Cardiac fibroblast (primary cell): ENCODE measurements at places on chromosomes 6 and 20.

GRCh38 chr6:132482581-132482980, 30.3 kb downstream of the STX7 start:
- DNase-seq: no peak

GRCh38 chr6:71979911-71980310, 93.6 kb downstream of the RIMS1 start:
- no peak for DNase-seq

DNA sequence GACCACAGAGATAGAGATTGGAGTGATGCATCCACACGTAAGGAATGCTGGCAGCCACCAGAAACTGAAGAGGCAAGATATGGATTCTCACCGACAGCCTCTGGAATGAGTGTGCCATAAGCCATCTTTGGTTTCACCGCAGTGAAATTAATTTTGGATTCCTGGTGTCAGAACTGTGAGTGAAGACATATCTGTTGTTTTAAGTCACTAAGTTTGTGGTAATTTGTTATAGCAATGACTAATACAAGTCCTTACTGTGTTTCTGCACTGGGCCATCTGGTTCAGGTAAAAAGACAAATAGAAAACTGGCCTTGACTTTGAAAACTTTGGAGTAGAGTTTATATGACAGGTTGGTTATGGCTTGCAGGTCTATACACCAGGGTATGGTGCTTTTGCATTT, 261.9 kb downstream of the PHF3 start:
- DNase-seq: peak; percentile 65

GRCh38 chr6:73713426-73714147, 17.6 kb downstream of the CD109 start:
- DNase-seq: no peak

DNA sequence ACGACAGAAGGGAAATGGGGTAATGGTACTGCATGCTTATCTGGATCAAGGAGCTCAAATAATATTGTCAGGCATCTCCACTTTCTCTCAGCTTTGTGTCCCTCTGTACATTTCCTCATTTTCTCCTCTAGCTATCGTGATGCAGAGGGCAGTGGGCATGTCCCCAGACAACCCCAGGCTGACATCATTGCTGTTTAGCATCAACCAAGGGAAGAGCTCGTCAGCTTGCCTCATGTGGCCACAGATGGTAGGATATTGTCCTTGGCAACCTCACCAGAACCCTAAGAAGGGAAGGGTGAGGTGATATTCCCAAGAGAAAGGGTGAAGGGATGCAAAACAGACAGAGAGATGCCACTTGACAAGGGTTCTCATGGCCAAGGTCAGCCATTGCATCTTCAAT, 58.3 kb downstream of the MAFB start:
- DNase-seq: no peak

DNA sequence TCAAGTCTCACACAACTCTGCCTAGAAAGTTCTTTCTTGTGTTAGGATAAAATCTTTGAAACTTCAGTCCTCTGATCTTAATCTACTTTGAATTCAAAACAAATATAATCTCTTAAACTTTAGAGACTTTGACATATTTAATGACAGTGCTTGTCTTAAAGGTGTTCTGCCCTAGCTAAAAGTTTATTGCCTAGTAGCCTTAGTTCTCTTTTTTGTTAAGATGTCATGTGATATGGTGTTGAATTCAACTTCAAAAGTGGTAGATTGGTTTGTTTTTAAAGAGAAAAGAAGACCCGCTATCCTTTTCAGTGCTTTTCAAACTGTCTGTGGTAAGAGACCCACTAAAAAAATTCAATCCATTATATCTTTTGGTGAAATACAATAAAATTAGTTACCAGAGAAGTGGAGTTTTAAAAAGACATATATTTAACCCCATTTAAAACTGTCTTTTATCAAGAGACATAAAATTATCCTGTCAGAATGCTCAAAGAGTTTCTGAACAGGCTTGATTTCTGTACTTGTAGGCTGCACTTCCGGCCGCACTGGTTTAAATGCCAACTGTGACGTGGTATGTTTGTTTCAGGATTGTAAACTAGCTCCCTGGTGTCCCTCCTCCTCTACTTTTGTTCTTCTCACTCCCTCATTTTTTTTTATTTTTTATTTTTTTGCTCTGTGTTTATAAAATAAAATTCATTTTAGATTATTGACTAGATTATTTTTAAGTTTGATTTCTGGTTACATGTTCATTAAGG, 76.5 kb downstream of the QKI start:
- peak; percentile 74 for DNase-seq

- DNase-seq: no peak
These were observed 82.9 kb upstream of the RNF217 start for GRCh38 chr6:124879110-124879991.

GRCh38 chr6:84522135-84522549, 242.3 kb downstream of the TBX18 start:
- DNase-seq: peak; percentile 82

DNA sequence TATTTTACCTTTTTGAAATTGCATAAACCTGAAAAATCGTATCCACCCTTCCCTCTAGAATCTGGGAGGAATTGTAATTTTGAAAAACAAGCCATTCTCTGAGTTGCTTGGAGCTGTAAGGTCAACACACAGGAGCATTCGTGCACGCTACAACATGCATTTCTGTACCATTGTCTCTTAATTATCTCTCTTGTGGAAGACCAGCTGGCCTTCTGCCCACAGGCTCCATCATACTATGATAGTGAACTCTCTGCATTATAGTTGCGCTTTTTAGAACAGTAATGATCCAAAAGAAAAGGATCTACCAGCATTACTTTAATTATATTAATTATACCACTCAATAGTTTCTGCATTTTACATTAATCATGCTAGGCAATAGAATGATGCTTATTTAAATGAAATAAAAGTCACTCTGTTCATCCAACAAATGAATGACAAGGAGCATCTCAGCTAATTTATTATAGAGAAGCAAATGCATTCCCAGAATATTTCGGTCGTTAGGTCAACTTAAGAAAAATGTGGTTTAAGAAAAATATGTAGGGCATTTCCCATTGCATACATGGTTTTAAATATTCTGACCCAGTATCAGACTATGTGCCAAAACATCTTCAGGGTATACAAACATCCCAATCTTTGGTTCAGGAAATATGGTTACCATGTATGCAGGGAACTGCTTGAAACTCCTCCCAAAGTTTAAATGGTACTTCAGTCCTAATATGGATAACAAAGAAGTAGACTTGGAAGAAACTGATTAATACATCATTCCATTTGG, 263.5 kb downstream of the TFAP2A start:
- DNase-seq: peak; percentile 14

- no peak for DNase-seq
These were observed 86.9 kb downstream of the PHACTR1 start for GRCh38 chr6:12803486-12803885.

DNA sequence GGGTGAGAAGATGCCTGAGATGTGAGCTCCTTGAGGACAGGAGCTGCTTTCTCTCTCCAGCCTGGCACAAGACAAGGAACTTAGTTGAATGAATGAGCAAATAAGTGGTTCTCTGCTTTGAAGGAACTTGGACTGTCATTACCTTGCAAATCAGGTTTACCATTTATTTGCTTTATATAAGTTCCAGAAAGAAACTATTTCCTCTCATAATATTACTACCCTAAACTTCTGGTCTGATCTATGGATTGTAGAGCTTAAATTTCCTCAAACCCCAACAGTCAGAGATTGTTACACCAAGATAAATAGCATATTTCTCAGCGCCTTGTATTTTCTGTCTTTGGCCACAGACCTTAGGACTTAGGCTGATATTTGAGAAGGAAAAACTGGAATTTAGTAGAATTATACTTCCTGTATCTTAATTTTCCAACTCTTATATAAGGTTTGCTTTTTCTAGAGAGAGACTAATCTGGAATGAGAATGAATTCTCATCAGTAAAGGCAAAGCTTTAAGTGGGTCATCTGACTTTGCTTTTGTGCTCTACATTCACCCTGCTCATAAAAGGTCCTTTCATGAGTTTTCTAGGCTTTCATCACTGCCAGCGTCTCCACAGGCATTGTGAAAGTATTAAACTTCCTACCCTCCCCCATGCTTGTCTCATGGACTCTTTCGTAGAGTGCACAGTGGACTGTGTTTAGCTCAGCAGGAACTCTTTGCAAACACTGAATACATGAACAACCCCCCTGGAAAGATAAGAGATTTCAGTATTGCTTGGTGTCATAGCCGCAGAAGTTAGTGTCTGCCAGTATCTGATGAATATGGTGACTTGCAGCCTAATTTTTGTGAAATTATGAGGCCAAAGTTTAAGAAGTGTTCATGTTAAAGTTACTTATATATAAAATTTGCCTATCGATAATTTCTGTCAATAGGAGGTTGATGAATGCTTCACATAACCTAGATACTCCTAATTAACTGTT, 74.0 kb downstream of the PTPRA start:
- DNase-seq: peak; percentile 81

DNA sequence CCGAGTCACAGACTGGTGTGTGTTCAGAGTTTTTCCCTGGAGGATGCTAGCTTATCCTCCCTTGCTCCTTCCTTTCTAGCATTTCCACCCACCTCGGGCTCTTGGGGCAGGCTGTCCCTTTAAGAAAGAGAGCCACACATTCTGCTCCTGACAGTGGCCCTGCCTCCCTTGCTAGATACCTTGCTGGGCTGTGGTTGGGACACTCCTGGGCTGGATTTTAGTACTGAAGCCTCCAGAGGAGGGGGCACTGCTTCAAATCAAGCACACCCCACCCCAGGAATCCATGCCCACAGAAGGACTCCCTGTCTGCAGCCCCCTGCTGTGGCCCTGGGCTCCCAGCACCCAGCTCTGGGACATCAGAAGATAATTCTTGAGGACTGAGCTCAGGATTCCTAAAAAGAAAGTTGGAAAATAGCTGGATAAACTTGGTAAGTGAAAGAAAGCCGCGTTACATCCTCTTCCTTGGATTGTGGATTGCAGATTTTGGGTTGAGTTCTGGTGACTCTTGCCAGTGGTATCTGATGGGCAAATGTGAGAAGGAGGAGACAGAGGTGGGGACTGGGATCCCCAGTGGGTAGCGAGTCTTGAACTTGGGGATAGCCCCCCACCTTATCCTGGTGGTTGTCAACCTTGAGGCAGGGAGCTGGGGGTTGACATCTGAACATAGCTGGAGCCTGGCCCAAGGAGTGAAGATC, 29.0 kb downstream of the DAAM2 start:
- no peak for DNase-seq

- DNase-seq: no peak
These were observed 33.0 kb downstream of the NUP153 start for GRCh38 chr6:17673543-17674254.

DNA sequence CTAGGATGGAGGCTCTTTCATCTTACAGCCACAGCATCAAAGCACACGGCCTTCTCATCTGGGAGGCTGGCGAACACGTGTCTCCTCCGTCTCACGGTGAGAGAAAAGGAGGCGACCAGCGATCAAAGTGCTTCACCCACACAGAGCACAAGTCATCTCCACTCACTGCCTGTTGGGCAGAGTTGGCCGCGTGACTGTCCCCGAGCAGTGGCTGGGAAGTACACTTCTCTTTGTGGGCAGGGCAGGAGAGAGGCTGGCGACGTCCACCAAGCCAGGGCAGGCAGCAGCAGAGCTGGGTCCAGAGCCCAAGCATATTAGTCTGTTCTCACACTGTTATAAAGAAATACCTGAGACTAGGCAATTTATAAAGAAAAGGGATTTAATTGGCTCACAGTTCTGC, 64.1 kb upstream of the FOXC1 start:
- DNase-seq: no peak

DNA sequence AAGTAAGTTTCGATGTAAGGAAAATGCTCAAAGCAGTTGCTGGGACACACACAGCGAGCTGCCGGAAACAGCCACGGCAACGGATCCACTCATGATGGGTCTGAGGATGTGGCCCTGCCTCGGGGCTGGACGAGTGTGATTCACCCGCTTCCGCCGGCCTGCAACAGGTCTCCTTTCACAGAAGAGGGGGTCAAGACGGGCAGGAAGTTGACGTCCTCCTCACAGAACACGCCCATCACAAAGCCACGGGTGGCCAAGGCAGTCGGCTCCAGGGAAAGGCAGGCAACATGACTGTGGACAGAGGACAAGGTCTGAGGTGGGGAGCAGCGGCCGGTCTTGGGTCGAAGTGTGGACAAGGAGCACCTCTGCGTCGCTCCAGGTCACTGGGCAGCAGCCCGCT, 29.9 kb upstream of the SMOC2 start:
- no peak for DNase-seq

GRCh38 chr6:163823577-163823976, 409.1 kb downstream of the QKI start:
- DNase-seq: no peak

DNA sequence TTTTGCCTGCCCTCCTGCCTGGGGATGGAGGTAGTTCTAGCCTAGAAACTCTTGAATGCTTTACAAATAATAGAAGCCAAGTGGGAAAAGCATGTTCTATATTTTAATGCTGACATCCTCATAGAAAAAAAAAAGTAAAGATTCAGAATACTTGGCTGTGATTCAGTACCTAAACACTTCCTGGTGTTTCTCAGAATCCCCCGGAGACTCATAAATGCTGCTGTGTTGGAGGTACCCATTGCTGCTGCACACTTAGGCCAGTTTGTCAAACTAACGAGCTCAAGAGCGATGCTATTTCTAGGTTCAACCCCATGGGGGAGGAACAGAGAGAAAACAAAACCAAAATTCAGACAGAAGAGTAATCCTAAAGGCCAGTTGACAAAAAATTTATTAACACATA, 38.8 kb upstream of the ZFP64 start:
- DNase-seq: peak; percentile 63

DNA sequence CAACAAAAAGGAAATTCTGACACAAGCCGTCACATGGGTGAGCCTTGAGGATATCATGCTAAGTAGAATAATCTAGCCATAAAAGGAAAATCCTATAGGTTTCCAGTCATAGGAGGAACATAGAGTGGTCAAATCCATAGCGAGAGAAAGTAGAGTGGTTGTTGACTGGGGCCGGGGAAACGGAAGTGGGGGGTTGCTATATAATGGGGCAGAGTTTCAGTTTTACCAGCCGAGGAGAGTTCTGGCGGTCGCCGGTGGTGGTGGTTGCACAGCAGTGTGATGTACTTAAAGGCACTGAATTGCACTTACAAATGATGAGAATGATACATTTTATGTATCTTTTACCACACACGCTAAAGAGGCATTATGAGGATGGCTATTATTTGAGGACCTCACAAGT, 4.9 kb downstream of the GPR31 start:
- no peak for DNase-seq

DNA sequence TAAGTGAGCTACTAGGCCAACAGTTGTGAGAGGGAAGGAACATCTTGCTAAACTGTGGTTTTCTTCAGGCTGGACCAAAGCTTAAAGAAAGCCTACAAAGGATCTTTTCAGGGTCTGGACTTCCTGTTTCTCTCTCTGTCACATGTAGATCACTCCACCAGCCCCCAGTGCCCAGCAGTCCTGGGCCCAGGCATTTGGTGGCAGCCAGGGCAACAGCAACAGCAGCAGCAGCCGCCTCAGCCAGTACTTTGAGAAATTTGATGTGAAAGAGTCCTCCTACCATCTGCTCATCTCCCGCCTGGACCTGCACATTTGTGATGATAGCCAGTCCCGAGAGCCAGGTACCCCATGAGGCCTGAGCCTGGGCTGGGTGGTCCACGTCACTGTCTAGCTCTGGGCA, 44.1 kb downstream of the BLTP3A start:
- DNase-seq: no peak

DNA sequence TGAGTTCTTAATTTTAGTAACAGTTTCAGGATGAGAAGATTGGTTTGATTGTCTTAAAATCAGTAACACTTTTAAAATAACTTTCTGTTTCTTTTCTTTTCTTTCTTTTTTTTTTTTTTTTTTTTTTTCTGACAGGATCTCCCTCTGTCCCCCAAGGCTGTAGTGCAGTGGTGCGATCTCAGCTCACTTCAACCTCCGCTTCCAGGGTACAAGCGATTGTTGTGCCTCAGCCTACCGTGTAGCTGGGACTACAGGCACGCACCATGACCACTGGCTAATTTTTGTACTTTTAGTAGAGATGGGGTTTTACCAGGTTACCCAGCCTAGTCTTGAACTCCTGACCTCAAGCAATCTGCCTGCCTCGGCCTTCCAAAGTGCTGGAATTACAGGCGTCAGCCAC, 33.7 kb upstream of the KCNQ5 start:
- DNase-seq: no peak
